AG04449 (cell line): ENCODE measurements at places on chromosomes 6 and 20.

DNA sequence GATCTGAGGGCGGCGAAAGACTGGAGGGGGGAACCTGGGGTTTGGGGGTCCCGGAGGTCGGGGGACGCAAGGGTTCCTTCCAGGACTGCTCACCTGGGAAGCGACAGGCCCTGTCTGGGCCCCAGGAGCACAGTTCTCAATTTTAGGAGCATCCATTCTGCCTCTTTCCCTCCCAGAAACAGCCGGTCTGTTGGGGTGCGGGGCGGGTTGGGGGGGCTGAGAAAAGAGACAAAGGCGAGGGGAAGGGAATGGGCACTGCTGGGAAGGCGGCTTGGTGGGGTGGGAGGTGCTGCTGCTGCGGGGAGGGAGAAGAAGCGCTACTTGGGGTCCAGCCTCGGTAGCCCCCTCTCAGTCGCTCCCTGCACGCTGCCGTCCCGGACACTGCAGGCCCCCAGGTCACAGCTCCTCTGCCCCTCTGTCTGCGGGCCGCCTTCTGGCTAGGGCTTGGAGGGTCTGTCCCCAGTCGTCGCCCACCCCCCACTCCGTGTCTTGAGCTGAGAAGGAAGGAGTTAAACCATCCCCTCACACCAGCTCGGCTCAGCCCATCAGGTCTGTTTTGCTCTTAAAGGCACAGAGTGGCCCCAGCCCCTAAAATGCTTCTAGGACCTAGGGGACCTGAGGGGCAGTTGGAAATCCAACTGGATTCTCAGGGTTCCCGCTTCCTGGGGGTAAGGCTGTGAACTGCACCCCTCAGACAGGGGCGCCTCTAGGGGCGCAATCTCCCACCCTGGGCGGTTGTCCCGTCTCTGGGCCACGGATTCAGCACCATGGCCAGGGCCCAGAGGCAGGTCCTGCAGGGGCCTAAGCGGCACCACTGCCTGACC is 690 bp downstream of the GDAP1L1 start:
- no peak for DNase-seq

DNA sequence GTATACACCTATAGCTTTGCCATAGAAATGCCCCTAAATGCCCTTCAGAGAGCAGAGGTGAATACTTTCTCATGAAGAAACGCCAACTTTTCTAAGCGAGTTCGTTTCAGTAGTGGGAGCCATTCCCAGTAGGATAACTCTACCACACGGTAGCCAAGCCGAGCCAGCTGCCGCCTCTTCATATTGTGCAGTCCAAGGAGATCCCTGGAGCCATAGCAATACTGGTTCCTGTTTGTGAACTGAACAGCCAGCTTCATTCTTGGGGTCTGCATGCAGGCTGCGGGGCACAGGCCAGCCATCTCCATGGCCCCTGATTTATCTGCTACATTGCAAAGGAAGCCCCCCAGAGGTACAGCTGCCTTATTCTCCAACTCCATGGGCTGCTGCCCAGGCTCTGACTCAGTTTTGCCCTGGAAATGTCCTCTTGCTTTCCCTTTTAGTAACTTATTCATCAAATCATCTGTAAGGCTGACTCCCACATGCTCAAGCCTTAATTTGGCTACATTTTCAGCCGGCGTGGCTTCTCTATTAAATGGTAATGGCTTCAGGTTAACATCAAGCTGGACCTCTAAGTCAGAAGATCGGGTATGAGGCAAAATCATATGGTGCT is 12.8 kb downstream of the FASTKD5 start:
- DNase-seq, result no peak

DNA sequence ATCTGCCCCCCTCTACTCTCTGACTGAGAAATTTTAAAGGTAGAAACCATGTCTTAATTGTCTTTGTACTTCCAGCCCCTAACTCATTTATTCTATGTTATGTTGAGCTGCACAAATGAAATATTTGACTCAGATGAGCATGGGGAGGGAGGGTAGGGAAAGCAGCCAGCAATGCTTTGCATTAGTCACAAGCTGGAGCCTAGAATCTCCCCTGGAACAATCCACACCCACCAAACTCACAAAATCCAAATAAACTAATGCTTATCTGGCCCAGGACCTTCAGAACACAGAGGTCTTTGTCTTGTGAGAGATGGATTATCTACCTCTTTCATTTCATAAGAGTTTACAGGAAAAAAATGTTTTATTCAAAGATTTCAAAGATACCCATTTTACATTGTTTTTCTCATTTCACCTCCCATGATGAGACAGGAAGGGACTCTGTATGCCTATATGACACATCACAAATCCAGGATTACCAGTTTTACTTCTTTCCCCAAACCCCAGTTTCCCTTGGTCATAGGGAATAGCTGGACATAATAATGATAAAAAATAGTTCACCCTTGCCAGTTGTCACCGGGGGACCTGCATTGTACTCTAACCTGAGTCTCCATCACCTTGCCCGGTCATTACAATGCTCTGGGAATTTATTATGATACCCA is 466.9 kb downstream of the KIF16B start:
- DNase-seq, result no peak

- DNase-seq, result no peak
Observed at GRCh38 chr20:43565758-43566104, 6.9 kb downstream of the SGK2 start.

DNA sequence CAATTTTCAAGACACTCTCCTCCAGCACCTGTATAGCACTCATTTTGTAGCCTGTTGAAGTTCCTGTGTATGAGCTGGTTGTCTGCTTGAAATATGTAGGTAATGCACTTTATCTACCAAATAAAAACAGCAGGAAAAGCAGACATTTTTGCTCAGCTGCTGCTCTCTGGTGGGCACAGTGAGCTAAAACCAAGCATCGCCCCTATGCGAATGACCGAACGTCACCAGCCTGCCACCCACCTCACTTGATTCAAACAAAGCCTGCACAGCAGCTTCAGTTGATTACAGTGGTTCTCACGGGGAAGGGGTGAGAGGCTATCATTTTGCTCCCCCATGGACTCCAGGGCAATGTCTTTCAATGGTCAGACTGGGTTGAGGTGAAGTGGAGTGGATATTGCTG is 185.7 kb downstream of the SASH1 start:
- DNase-seq, result no peak

DNA sequence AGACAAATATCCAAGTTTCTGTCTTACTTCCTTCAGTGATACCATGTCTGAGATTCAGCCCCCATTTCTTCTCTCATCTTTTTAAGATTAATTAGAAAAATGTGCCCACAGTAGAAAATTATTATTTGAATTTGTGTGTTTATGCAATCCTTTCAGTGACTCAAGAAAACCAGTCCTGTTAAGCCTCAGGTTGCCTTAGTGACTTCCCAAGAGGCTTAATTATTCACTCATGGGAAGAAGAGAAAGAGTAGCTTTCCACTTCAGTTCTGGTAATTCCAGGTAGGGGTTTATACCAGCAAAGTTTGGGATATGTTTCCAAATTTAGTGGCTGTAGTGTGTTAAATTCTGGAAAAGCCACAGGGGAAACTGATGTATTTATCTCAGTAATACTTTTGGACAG is 149.1 kb downstream of the RIMS1 start:
- no peak for DNase-seq

- DNase-seq, result no peak
Observed at GRCh38 chr20:38392356-38392755, 42.8 kb downstream of the SNHG17 start.

DNA sequence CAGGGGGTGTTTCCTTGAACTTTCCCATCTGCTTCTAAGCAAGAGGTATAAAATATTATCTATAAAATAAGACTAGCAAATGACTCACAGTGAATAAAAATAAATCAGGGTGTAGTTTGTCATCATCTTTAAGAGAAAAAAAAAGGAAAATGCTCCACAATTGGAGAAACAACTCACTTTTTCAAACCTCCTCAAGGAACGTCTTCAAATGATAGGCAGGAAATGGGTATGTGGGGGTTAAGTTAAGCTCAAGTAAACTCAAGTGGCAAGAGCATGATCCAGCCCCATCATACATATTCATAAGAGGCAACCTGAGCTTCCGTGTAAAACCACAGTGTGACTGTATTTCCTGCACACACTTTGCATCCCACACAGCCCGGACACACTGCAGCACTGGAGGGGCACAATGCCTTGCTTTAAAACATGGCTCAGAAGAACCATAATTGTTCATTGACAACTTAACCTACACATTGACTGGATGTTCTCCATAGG is 58.5 kb upstream of the CEP85L start:
- DNase-seq, result no peak

DNA sequence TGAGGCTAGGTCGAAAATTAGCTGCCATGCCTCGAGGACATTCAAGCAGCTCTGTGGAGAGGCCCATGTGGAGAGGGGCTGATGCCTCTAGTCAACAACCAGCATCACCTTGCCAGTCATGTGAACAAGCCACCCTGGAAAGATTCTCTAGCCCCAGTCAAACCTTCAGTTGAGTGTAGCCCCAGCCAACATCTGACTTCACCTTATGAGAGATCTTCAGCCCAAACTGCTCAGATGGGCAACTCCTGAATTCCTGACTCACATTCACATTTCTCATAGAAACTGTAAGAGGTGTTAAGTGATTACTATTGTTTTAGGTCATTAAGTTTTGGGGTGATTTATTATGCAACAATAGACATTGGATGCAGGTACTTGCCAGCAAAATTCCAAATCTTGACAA is 44.9 kb downstream of the GJA10 start:
- no peak for DNase-seq

GRCh38 chr20:17438436-17439039 is 92.6 kb downstream of the BFSP1 start:
- no peak for DNase-seq

DNA sequence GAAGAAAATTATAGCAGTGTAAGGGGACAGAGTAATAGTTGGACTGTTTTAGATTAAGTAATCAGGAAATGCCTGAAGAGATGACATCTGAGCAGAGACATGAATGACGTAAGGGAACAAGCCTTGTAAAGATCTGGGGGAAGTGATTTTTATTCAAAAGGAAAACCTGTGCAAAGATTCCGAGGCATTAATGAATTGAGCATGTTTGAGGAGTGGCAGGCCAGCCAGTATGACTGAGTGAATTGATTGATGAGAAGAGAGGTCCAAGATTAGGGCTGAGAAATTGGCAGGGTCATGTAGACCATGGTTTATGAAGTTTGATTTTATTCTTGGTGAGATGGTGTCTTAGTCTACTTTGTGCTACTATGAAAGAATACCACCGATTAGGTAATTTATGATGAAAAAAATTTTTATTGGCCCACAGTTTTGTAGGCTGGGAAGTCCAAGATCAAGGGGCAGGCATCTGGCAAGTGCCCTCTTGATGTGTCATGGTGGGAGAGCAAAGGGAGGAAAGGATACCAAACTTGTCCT is 95.1 kb downstream of the LIN28B start:
- no peak for DNase-seq

- DNase-seq, result no peak
Observed at GRCh38 chr20:47557791-47558190, 56.1 kb downstream of the NCOA3 start.

DNA sequence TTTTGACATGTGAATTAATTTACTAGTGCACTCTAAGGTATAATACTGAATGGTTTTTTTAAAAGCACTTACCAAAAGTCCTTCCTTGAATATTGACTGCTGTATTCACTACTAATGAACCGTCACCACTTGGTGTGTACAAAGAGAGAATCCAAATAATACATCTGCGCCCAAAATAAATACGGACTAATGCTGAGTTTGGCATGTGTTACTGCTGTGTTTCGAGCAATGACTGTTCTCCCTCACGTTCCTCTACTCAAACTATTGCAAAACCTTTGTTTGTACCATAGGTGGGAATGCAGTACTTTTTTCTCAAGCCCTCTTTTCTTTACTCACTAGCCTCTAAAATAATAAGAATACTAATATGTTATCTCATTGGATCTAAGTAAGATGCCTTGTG is 305.5 kb downstream of the QKI start:
- no peak for DNase-seq
